ENCODE measurements at places on chromosomes 7 and 10.

DNA sequence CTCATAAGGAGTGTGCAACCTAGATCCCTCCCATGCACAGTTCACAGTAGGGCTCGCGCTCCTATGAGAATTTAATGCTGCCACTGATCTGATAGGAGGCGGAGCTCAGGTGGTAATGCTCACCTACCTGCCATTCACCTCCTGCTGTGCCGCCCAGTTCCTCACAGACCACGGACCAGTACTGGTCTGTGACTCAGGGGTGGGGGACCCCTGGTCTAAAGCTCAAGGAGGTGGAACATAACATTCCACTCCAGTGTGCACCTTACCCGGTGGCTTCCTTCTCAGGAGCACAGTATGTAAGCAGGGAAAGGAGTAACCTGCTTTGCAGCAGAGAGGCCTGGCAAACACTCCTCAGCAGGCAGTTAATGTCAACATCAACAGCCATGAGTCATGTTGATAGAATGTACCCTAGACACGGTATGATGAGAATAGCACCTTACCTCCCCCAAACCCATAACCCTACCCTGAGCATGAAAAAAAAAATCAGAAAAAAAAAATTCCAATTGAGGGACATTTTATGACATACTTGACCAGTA is 273.5 kb downstream of the FGFR2 start:
- DNase-seq, result no peak

DNA sequence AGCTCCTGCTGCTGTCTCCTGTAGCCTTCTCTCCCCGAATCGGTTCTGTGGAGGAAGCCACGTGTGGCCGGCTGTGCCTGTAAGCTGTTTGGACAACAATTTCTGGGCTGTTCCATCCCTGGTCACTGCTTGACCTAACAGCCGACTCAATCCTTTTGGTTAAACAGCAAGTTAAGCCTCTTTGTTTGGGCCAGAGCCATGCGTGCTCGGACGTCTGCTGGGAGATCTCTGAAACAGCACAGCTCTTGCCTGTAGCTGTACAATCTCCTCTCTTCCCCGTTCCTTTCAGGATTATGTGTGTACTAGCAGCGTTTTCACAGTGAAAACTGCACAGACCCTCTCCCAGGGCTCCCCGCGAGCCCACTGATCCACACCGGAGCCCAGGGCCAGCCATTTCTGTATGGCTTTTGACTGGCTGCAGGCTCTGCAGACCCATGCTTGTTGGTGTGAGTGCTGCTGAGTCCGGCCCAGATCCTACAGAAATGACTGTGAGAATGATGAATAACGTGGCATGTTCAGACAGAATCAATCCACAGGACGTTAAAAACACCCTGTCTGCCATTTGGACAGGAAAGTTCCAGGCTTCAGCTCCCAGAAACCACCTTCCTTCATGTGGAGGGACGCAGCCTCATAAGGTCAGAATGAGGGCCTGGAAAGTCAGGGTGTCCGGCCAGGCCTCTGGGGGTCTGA is 428.6 kb upstream of the ADARB2 start:
- no peak for DNase-seq

DNA sequence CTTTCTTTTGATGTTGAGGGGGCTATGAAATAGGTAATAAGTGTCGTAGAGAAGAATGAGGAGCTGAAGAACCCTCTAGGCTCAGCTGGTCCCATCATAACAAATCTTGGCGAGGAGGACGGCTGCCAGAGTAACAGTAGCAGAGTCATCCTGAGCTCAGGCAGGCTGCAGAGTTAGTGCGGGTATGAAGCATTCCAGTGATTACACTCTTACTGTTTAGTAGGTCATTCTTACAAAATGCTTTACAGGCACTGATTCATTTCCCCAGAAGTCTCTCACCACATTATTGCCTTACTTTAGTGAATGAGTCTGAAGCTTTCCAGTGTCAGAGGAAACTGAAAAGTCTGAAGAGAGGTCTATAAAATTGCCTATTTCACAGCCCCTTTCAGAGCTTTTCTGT is 43.9 kb upstream of the GPR158 start:
- peak; percentile 64 for DNase-seq

GRCh38 chr10:117071286-117072050 is 66.5 kb upstream of the SHTN1 start:
- DNase-seq, result no peak

GRCh38 chr7:1377111-1377909 is 82.0 kb downstream of the MICALL2 start:
- no peak for DNase-seq

- DNase-seq, result no peak
Observed at GRCh38 chr7:17325364-17325763, 26.9 kb downstream of the AHR start.

DNA sequence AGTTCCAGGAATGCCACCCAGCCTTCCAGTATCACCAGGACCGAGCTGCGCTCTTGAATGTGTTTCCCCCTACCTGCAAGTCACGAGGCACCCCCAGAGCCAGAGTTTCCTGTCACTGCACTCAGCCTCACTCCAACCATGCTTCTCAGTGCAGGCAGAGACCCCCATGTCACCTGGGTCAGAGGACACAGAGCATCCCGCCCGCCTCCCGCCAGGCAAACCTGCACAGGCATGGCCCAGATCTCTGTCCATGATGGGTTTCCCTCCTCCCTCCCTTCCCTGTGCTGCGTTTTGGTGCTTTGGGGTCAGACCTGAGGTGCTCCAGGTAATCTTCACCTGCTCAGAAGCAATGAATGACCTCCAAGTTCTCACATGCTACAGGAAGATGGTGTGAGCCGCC is 3.1 kb upstream of the RET start:
- no peak for DNase-seq

GRCh38 chr7:44639671-44640321 is 33.4 kb downstream of the OGDH start:
- peak; percentile 94 for DNase-seq

GRCh38 chr10:14293526-14293925 is 37.2 kb downstream of the FRMD4A start:
- peak; percentile 26 for DNase-seq

- no peak for DNase-seq
Observed at GRCh38 chr10:77082601-77083252, 554.9 kb downstream of the KCNMA1 start.

GRCh38 chr10:89295597-89295996 is 6.2 kb upstream of the IFIT2 start:
- DNase-seq, result peak; percentile 72
